ENCODE measurements at places on chromosomes 12 and 14.

GRCh38 chr12:57128519-57129247 is 400 bp downstream of the LRP1 start:
- no peak for DNase-seq

DNA sequence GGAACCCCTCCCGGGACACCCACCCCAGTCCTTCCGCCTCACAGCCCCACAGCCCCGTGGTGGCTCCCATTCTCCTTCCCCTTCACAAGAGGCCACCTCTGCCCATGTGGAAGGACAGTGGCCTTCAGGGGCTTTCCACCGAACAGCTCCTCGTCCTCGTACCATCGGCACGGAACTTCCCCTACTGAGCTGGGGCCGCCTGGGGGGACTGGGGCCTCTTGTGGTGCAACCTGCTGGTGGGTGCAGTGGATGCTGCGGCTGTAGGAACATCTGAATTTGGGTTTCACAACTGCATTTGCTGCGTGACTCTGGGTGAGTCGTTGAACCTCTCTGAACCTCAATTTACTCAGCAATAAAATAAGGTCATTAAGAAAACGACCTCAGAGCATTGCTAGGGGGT is 50.9 kb downstream of the RFLNA start:
- DNase-seq, result no peak

DNA sequence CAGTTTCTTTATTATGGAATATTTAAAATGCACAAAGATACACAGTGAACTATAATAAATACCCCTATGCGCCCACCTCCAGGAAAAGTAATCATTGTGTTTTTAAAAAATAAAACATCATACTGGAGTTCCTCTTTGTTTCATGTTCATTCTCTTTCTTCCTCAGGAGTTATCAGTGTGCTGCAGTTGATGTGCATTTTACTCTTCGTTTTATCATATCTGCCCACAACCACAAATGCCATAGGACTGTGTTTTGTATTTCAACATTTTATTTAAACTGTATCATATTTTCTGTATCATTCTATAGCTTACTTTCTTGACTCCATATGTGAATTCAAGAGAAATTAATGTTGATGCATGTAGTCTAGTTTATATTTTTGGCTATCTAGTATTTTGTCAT is 53.9 kb downstream of the TSHR start:
- DNase-seq, result no peak

DNA sequence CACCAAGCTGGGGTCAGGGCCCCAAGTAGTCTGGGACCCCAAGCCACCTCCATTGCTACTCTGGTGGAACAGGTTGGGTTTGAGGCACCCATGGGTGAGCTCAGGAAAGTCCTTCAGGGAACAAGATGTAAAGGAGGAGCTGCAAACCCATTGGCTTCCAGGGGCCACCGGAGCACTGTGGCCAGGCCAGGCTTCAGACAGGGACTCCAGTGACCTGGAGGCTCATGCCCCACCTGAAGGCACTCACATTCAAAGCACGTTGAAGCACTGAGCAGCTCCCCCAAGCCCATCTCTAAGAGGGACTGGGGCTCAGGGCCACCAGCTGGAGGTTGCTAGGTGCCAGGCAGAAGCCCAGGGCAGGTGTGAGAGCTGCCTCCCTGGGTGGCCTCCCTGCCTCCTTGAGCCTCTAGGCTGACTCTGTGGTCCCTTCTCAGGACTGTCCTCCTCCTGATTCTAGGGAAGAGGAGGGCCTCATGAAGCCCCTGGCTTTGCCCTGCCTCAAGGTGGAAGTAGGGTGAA is 49.1 kb downstream of the FAM222A start:
- DNase-seq, result no peak

DNA sequence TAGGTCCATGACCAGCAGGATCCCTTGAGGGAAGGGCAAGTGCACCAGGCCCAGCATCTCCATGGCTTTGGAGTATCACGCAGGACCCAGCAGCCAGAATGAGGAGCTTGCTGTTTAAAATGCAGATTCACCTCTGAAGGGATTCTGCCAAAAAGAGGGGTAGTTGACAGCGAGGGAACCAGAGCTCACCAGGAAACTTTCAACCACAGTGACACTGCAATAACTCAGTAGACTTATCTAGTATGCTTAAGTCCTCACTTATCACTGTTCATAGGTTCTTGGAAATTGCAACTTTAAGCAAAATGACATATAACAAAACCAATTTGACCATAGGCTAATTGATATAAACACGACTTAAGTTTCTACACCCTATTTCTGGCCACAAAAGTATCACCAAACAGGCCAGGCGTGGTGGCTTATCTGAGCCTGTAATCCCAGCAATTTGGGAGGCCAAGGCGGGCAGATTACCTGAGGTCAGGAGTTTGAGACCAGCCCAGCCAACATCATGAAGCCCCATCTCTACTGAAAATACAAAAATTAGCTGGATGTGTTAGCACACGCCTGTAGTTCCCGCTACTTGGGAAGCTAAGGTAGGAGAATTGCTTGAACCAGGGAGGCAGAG is 21.4 kb upstream of the CKAP4 start:
- DNase-seq, result no peak

DNA sequence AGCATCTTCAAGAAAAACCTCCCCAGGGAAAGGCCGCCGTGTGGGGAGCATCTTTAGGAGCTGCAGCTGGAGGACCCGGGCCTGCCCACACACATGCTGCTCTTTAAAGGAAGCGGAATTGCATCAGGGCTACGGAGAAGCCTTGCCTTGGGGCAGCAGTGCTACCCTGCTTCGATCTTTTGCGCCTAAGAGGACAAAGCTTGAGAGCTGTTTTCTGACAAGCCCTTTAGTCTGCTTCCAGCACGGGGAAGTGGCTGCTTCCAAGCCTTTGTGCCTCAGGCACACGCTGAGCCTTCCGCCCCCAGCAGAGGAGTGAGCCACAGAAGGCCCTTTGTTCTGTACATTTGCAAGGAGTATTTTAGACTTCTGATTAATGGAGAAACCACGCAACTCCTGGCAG is 31.5 kb downstream of the COA8 start:
- DNase-seq, result no peak

- DNase-seq, result no peak
Measured at GRCh38 chr14:80942191-80942600, 658 bp upstream of the CEP128 start.

- no peak for DNase-seq
Measured at GRCh38 chr12:122148657-122149056, 25.4 kb downstream of the IL31 start.

DNA sequence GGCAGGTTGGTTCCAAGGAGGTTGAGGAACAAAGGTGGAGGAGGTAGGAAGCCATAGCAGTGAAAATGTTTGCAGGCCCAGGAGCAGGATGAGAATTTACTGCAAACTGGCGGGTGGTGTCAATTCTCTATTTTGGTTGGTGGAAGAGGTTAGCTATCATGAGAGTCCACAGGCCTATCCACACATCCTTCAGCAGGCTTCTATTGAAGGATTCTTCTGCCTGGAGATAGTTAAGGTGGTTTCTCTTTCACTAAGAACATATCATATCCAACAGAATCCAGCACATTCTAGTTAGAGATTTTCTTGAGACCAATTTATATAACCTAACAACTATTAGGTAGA is 68.9 kb upstream of the DYRK2 start:
- no peak for DNase-seq

DNA sequence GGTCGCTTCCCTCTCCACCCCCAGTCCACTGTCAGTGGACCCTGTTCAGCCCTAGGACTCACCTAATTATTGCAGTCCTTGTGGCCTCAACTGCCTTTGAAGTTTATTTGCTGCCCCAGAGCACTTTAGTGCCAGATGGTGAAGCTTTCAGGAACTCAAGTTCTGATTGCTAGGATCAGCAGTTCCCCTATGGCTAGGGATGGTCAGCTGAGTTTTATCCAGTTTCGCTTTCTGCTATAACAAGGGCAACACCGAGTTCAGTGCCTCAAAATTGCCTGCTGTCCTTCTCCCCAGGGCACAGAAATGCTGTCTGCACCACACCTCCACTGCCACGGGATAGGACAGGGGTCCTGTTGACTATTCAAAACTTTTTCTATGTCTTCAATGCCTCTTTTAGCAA is 295.0 kb downstream of the GPHN start:
- no peak for DNase-seq

DNA sequence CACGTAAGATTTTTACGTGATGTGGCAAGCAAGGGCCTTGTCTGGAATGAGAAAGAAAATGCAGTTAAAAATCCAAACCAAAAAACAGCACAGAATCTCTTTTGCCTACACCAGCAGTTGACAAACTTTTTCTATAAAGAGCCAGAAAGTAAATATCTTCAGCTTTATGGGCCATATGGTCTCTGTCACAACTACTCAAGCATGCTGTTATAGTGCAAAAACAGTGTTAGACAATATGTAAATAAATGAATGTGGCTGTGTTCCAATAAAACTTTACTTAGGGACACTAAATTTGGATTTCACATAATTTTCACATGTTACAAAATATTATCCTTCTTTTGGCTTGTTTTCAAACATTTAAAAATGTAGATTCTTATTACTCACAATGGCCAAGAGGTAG is 6.2 kb upstream of the ELK3 start:
- DNase-seq, result no peak

DNA sequence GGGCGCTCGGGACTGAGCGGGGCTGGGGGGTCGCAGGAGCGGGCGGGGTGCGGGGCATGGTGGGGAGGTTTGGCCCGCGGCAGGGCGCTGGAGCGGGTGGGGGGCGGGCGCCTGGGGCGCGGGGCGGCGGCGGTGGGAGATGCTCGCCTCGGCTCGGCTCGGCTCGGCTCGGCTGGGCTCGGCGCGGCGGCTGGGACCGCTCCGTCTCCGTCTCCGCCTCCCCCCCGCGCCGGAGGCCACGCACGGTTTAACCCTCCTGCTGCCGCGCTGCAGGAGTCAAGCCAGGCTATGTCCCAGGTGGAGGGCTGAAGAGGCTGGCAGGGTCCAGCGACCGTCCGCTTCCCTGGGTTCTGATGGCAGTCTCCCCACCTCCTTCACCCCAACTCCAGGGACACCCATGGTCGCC is at the start of gene PIANP:
PIANP (minus strand) TSS at position 170 of the 406 bp plus-strand sequence. CDS start 2,754 bp downstream, outside the sequence.
- peak; percentile 66 for DNase-seq

- peak; percentile 50 for DNase-seq
Measured at GRCh38 chr12:94149119-94149780, 873 bp downstream of the PLXNC1 start.

DNA sequence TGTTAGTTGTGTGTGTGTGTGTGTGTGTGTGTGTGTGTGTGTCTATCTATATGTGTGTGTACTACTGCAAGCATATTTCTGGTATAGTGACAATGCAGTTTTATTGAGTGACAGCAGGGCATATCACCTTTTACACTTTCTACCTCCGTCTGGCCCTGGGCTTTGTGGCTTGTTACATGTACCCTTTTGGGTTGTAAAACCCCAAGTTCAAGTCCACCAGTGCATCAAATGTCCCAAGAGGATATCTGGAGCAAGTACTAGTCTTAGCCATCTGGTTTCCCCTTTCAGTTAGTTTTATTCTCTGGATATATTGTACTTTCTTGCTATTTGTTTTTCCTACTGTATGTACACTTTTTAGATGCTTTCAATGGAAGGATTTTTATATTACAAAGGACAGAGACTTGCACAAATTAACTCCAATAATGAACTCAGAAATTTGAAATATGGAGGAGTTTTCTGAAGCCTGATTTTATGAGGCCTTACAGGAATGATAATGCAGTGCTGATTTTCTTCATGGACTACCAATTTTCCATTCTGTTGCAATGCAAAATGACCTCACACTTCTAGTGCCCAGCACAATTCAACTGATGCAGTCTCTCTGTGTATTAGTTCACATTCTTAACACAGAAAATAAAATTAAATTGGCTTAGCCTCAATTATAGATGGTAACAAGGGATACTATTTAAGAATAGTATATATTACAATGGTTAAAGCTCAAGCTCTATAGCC is 29.1 kb downstream of the SLC16A7 start:
- no peak for DNase-seq

DNA sequence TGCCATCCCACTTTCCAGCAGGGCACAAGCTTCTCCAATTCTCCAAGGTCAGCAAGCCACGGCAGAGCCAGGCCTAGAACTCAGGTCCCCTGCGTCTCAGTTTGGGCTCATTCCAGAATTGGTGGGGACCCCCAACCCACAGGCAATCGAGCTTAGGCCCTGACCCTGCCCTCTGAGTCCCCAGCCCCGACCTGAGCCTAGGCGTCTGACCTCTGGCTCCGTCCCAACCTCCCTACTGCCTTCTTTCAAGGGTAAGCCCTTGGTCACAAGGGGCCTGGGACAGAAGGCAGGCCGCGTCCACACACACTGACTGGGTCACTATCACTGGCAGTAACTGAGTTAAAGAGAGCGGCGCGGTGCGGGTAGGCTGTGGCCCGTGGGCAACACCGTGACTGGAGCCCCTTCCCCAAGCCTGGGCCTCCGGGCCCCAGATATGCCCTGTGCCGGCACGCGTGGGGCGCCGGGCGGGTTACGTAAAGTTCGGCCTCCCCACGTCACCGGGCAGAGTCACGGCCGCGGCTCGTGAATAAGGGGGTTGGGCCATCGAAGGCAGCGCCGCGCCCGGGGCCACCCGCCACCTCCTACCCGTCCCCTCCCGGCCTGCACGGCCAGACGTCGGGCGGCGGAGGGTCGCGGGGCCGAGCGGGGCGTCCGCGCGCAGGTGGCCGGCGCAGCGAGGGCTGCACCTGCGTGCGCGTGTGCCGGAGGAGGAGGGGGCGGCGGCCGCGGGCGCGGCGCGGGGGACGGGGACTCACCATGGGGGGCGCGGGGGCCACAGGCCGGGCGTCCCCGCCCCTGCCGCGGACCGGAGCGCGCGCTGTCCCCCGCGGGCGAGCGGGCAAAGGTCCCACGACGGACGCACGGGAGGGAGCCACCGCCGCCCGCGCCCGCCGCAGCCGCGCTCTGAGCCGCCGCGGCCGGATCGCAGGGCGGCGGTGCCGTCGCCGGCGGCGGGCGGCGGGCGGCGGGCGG is 516 bp downstream of the ANKRD9 start:
- DNase-seq, result peak; percentile 36

DNA sequence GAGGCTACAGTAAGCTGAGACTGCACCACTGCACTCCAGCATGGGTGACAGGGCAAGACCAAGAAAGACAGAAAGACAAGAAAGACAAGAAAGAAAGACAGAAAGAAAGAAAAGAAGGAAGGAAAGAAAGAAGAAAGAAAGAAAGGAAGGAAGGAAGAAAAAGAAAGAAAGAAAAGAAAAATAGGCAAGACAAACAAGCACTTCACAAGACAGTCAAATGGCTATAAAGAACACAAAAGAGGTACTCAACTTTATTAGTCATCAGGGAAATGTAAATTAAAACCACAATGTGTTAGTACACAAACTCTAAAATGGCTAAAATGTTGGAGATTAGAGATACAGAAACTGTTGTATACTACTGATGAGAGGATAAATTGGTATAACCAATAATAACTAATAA is 6.6 kb downstream of the ATXN3 start:
- no peak for DNase-seq

DNA sequence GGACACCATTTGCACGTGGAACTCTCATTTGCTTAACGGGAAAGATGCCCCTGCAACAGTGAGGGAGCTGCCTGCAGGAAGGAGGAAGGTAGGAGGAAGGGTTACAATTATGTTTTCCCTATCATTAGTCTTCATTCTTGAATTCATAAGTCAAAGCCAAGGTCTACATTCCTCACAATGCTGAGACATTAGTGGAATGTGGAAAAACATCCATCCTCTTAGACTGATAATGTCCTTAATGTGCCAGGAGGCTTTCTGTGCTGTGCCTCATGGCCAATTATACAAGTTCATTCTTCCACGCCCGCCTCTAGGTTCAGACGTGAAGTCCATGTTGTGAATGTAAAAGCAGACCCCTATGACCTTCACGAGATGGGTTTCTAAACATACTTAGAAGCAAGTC is 1212.4 kb upstream of the TMEM132C start:
- DNase-seq, result no peak

GRCh38 chr12:90682398-90682797 is 272.6 kb downstream of the CCER1 start:
- DNase-seq, result no peak

- no peak for DNase-seq
Measured at GRCh38 chr12:72081777-72082176, 143.1 kb downstream of the TPH2 start.

All from stimulated activated CD4-positive, alpha-beta T cell treated with anti-CD3 and anti-CD28 coated beads, Interleukin-4, amount 100 ng/mL, for 1 hour (primary cell).